Fibroblast of pulmonary artery (primary cell): ENCODE measurements at places on chromosomes 3 and 15.

DNA sequence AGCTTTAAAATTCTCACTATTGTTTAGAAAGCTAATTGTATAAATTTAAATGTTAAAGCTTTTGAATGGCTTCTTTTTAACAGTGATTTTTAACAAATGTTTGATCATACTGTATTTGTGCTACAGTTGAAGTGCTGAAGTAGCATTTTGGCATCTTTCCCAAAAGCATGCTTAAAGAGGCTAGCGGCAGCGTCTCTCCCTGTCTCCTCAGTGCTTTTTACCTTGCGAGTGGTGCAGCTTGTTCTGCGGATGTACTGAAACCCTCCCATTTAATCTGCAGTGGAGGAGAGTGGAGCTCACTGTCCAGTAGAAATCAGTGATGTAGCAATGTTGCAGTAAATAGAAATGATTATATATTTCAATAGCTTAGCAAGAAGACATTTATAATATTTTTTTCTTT, 43.7 kb downstream of the LRRC49 start:
- peak; percentile 12 for DNase-seq

- DNase-seq: no peak
Measured at GRCh38 chr3:151550642-151551041, 89.8 kb upstream of the IGSF10 start.

- DNase-seq: peak; percentile 83
Measured at GRCh38 chr3:194277104-194277785, 73.9 kb downstream of the CPN2 start.

DNA sequence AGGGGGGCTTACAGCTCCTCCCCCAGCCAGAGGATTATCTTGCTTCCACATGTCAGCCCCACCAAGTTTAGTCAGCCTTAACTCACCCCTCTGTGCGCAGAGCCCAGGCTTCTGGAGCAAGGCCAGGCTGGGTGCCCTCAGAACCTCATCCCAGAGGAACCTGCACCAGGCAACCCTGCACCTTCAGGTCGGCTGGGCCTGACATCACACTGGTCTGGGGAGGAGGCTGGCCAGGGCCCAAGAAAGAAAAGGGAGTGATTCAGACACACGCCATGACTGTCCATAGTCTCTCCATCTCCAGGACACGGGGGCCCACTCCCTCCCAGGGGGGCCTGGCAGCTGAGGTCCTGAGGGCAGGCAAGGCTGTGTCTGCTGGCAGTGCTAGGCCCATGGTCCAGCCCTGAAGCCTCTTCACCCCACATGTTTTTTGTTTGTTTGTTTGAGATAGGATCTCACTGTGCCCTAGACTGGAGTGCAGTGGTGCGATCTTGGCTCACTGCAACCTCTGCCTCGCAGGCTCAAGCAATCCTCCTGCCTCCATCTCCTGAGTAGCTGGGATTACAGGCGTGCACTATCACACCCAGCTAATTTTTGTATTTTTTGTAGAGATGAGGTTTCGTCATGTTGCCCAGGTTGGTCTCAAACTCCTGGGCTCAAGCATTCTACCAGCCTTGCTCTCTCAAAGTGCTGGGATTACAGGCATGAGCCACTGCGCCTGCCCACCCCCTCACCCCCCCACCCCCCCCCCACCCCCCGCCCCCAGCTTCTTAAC, 11.1 kb downstream of the TNK2 start:
- peak; percentile 68 for DNase-seq

- no peak for DNase-seq
Measured at GRCh38 chr3:129358772-129359371, 69.6 kb downstream of the EFCAB12 start.

DNA sequence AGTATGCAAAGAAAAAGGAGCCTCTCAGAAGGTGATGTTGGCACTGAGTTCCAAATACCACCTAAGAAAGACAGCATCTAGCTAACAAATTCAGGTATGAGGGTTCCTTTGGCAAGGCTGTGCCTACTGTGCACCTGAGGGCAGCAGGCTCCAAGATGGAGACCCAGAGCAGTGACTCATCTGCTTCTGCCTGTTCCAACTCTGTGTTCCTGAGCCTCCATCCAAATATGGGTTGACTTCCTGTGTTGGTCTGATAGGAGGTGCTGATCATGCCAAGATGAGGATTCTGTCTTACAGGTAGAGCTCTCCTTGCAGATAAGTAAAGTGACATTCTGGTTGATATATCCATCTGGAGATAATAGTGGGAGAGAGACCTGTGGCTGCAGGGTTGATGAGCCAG, 26.0 kb downstream of the SV2B start:
- DNase-seq: no peak
